ENCODE measurements at places on chromosomes 6 and 20.

- DNase-seq, result no peak
These were observed 7.5 kb upstream of the CD164 start for GRCh38 chr6:109389650-109390274.

DNA sequence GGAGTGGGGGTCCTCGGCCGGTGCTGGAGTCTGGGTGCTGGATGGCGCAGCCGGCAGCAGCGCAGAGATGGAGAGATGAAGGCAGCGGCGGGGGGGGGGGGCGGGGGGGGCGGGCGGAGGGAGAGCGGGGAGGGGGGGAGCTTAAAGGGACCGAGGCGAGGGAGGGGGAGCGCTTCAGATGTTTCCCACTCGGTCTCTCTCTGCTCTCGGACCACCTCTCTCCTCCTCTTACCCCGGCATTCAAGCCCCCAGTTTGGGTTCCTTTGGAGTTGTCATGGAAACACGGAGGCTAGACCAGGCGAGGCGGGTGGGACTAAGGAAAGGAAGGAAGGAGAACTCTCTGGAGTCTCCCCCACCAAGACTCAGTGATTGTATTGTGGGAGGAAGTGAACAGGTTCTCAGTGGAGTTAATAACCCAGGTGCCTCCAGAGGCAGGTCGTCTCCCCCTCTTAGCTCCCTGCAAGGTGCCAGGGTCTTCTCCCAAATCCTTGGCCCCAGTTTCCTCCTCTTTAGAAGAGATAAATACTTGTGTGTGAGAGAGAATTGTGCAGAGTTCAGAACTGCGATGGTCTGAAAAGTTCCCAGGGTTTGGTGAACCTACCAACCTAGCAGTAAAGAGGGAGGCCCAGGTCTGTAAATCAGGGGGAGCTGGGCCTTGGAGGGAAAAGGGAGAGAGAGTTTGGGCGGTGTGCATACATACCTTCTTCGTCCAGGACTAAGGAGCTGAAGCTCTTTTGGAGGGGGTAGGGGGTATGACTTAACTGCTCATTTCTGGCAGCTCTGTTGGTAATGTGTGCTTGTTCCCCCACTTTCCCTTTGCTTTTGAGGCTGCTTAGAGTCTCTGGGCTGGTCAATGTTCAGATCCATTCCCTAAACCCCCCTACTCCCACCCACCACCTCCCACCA, at the start of gene PRRT1:
PRRT1 (minus strand) TSS at position 77 of the 906 bp plus-strand sequence. CDS start 112 bp downstream, outside the sequence.
- no peak for DNase-seq

DNA sequence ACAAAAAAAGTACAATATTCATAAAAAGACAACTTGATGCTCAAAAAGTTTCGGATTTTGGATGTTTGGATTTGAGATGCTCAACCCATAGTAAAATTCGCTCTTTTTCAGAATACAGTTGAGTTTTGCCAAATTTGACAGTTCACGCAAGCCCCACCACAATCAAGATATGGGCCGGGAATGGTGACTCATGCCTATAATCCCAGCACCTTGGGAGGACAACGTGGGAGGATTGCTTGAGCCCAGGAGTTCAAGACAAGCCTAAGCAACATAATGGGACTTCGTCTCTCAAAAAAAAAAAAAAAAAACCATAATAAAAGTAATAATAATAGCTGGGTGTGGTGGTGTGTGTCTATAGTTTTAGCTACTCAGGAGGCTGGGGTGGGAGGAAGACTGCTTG, 51.3 kb downstream of the PHF20 start:
- no peak for DNase-seq

DNA sequence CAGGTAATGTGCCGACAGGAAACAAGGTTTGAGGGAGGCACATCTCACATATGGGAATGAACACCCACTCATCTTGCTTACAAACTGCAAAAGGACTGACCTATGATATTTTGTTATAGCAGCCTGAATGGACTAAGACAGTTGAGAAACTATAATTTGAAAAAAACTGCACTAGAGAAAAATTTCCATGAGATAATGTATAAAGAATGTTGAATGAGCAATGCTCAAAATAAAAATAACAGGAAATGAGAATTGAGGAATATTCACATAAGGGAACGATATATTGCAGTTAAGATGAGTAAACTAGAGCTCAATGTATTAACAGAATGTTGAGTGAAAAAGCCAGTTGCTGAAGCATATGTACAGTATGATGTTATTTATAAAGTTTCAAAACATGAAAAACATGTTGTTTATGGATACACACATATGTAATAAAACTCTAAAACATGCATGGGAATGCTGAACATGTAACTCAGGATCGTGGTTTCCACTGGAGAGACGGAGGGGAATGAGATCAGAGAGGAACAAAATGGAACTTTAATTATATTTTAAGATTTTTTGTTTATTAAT, 6.3 kb upstream of the TBC1D22B start:
- DNase-seq, result no peak

- no peak for DNase-seq
These were observed 1.7 kb upstream of the TREM1 start for GRCh38 chr6:41288030-41288753.

GRCh38 chr6:30752157-30752927, 8.0 kb upstream of the IER3 start:
- no peak for DNase-seq

- no peak for DNase-seq
These were observed 264.7 kb downstream of the DLL1 start for GRCh38 chr6:170025935-170026750.

DNA sequence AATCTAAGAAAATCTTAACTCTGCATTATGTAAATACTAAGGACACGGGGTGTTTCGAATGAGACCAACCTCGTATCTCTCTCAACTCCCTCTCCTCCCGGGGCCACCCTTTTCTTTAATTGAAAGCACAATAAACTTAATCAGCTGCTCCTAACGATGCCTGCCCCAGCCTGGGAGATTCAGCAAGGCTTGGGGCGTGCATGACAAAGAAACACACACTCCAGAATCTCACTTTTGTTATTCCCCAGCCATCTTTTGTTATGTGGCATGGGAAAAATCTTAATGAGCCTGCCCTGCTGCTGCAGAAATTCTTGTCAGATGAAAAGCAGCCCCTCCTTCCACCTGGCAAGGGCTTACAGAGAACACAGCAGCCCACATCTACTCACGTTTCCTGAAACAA, 117.4 kb downstream of the TTLL2 start:
- DNase-seq, result no peak

GRCh38 chr20:37898233-37899104, 4.5 kb upstream of the VSTM2L start:
- DNase-seq, result no peak

DNA sequence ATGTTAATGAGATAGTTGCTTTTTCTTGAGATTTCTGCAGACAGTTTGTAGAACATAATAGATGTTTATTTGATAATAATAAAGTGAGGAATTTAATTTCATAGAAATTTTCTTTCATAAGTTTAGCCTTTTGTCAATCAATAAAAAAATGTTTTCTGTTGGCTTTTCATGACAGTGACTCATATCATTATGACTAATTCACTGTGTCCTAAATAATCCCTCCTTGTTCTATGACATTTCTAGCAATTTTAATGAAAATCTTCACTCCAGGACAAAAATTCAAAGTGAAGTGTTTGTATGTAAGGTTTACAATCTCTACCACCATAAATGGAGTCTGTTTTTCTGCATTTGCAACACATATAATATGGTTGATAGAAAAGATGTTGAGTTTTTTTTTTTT, 109.9 kb downstream of the UTRN start:
- no peak for DNase-seq

GRCh38 chr20:53547664-53548239, 45.9 kb downstream of the ZNF217 start:
- no peak for DNase-seq

All from stimulated activated CD8-positive, alpha-beta memory T cell treated with anti-CD3 and anti-CD28 coated beads, Interleukin-12 subunit alpha, Interleukin-12 subunit beta, amount 100 ng/mL, for 4 hours (primary cell).